ENCODE measurements at places on chromosomes 5 and 9. TPM values are rescaled to one million over a fixed set of nuclear protein-coding genes. Genes with fewer than 3 reads are reported as not detected.

The MARVELD2 gene
- polyA plus RNA-seq = 5.9 TPM

The MCC gene
- polyA plus RNA-seq = 7.1 TPM

The EXD3 gene
- polyA plus RNA-seq = 8.9 TPM

The PCDHGC4 gene
- 0.57 TPM for polyA plus RNA-seq

The IL4 gene
- polyA plus RNA-seq = not detected

The CD72 gene
- polyA plus RNA-seq = 3.2 TPM

The ANKRD18B gene
- polyA plus RNA-seq = 6.3 TPM

The RECK gene
- 17.6 TPM for polyA plus RNA-seq

The IGFBPL1 gene
- polyA plus RNA-seq = 5.8 TPM

The C9orf85 gene
- polyA plus RNA-seq = 8.0 TPM

The PPP1R26 gene
- polyA plus RNA-seq = 15.6 TPM

The SYNPO gene
- 52.2 TPM for polyA plus RNA-seq

The CLIC3 gene
- polyA plus RNA-seq = 2.8 TPM

The C9orf72 gene
- 32.0 TPM for polyA plus RNA-seq

The ADGRV1 gene
- polyA plus RNA-seq = 10.8 TPM

The NKD2 gene
- 16.5 TPM for polyA plus RNA-seq

The F2RL2 gene
- polyA plus RNA-seq = 0.20 TPM

The GFI1B gene
- polyA plus RNA-seq = 12.6 TPM

The FAM153A gene
- 75.0 TPM for polyA plus RNA-seq

The PRUNE2 gene
- 19.3 TPM for polyA plus RNA-seq

Measured in testis (tissue), 5 donors.